ENCODE measurements at places on chromosomes 6 and 20.

DNA sequence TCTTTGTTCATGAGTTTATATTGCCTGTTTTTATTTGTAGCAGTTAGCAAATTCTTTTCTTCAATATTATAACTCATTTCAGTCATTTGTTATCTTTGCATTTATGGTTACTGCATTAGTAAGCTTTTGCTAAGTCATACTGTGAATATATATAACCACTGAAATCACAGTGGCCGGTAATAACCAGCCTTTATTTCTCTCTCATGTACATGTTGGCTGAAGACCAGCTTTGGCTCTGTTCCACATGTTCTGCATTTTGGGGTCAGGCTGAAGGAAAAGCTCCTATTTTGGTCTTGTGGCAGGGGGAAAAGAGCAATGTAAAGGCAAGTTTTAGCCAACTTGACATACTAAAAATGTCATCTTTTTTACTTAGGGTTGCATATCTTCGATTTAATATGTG is 276.3 kb downstream of the BCKDHB start:
- no peak for DNase-seq

DNA sequence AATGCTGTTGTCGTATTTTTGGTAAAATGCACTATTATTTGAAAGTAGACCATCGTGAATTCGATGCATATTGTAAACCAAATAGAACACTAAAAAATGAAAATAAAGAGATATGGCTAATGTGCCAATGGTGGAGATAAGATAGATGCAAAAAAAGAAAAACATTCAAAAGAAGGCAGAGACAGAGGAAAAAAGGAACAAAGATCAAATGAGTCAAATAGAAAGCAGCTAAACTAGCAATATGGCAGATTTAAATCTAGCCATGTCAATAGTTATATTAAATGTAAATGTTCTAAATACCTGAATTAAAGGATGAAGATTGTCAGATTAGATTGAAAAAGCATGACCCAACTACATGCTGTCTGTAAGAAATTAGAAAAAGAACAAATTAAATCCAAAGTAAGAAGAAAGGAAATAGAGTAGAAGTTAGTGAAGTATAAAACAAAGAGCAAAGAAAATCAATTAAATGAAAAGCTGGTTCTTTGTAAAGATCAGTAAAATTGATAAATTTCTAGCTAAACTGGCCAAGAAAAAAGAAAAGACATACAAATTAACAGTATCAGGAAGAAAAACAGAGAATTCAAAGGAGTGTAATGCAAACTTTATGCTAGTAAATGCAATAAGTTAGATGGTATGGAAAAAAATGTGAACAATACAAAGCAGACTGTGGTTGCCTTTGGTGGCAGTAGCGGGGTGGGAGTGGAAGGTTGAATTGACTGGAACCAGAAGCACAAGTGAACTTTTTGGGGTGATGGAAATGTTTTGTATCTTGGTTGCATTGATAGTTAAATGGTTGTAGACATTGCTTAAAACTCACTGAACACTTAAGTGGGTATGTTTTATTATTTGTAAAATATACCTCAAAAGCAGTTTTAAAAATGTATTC is 44.8 kb downstream of the PTPN1 start:
- no peak for DNase-seq

GRCh38 chr6:106527979-106528378 is 101.3 kb downstream of the RTN4IP1 start:
- DNase-seq: no peak

DNA sequence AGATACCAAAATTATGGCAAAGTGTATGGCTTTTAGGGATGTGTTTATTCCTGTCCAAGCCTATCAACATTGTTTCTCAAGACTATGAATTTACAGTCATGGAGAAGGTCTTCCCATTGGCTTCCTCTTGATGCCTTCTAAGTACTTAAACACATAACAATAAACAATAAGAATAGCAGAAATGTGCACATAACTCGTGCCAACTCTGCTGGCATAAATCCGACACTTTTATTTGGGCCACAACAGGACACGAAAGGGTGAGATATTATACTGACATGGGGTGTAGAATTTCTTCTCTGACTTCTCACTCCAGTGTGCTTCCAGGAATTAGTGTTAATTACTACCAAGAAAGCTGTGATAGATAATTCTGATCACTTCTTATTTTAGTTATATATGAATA is 695.9 kb upstream of the SLC35B3 start:
- DNase-seq: no peak

DNA sequence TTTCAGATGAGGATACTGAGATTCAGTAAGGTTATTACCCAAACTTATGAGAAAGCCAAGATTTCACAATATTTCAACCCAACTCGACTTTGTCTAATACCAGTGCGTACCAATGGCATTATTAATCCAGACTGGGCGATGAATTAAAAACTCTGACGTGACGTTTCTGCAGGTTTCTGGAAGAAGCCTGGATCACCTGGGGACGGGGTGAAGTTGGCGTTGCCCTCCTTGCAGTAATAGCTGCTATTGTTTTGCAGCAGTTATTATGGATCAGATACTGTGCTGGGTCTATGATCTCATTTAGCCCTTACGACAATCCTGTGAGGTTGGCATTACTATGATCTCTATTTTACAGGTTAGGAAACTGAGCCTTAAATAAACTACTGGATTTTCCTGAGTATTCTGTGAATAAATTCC is 569 bp upstream of the CDC5L start:
- no peak for DNase-seq

GRCh38 chr20:8043687-8044282 is 24.2 kb upstream of the TMX4 start:
- no peak for DNase-seq

DNA sequence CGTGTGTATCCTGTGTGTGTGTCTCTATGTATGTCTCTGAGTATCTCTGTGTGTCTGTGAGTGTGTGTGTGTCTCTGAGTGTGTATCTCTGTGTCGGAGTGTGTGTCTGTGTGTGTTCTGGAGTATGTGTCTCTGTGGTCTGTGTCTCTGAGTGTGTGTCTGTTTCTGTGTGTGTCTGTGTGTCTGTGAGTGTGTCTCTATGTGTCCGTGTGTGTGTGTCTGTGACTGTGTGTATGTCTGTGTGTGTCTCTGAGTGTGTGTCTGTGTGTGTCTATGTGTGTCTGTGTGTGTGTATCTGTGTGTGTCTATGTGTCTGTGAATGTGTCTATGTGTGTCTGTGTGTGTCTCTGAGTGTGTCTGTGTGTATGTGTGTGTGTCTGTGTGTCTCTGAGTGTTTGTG is 73.4 kb downstream of the SRC start:
- DNase-seq: no peak

DNA sequence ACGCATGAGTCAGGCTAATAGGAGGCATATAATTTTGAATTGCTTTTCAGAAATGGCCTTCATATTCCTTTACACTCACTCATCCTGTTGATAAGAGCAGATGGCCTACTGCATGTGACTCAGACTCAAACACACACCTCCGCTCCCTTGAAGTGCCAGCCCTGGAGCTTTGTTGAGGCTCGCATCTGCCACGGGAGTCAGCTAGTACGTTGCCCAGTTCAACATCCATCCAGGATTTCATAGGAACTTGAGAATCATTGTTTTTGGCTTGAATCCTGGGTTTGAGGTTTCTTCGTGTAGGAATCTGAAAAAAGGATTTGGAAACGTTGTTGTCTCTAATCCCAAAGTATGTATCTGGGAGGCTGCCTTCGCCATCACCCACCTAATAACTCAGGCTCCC is 87.4 kb upstream of the JAG1 start:
- no peak for DNase-seq

GRCh38 chr6:38871741-38872568 is 156.8 kb downstream of the DNAH8 start:
- DNase-seq: peak; percentile 14

Data from stimulated activated CD4-positive, alpha-beta T cell treated with anti-CD3 and anti-CD28 coated beads, TNF-alpha, amount 100 ng/mL, for 48 hours (primary cell).